ENCODE measurements at places on chromosomes 7 and 10.
A peak's percentile ranks its signal among the peaks of the same experiment; 100 is the strongest.

- DNase-seq = no peak
Observed at GRCh38 chr10:14507176-14507575, 176.5 kb upstream of the FRMD4A start.

DNA sequence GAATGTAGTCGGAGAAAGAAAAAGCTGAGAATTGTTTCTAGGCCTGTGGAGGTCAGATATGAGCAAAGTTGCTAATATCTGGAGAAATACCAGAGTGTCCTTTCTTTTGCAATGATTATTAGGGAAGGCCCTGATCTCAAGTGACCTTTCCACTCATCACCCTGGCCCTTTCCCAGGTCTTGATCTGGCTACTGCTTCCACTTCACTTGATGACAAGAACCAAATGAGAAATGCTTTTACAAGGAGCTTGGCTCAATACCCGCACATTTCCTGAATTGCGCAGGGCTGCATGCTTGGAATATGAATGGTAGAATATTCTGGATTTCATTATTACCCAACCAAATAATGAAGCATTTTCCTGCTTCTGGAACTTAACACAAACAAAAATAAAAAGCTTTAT lies 104.6 kb downstream of the ITGB8 start:
- DNase-seq = no peak

DNA sequence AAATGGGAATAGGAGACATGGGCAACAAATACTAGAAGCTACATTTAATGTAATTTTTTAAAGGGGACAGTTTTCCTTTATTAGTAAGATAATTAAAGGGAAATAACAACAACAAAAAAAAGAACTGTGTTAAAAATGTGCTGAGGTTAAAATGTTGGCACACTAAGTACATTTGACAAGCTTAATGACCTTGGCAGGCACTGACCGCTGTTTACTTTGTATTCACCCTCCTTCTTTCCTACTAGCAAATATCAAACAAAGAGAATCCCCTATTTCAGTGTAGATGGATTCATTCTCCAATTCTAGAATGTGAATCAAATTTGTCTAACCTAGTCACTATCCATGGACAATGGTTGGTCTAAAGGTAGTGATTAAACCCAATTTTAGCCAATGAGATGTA lies 77.5 kb upstream of the TOMM7 start:
- DNase-seq = no peak

- no peak for DNase-seq
Observed at GRCh38 chr7:2720024-2720423, 32.0 kb downstream of the AMZ1 start.

GRCh38 chr7:69775231-69775771 lies 177.0 kb downstream of the AUTS2 start:
- DNase-seq = no peak

- no peak for DNase-seq
Observed at GRCh38 chr7:107212725-107213124, 43.9 kb downstream of the HBP1 start.

DNA sequence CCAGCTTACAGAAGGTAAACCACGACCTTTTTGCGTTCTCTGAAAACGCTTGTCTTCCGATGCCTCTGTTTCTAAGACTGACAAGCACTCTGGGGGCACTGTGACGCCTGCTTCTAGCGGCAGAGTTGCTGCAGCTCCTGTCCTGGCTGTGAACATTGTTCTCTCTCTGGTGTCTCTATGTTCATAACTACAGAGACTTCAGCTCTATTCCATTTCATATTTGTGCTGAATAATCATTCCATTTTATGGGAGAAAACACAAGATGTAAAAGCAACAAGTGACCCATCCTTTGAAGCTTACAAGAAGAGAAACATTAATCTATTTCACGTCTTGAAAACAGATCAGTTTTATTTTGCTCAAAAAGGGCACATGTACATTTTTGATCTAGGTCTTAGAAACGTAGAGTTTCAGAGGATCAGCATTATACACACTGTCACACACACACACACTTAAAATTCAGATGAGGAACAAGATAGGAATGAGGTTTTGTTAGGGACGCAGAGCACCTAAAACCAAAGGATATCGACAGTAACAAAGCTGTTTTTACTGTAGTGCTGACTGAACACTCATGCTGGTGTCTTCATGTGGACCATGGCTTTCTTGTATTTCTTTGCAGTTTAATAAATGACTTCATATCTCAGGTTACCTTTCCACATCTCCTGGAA lies 3.0 kb downstream of the IKZF1 start:
- peak; percentile 24 for DNase-seq

DNA sequence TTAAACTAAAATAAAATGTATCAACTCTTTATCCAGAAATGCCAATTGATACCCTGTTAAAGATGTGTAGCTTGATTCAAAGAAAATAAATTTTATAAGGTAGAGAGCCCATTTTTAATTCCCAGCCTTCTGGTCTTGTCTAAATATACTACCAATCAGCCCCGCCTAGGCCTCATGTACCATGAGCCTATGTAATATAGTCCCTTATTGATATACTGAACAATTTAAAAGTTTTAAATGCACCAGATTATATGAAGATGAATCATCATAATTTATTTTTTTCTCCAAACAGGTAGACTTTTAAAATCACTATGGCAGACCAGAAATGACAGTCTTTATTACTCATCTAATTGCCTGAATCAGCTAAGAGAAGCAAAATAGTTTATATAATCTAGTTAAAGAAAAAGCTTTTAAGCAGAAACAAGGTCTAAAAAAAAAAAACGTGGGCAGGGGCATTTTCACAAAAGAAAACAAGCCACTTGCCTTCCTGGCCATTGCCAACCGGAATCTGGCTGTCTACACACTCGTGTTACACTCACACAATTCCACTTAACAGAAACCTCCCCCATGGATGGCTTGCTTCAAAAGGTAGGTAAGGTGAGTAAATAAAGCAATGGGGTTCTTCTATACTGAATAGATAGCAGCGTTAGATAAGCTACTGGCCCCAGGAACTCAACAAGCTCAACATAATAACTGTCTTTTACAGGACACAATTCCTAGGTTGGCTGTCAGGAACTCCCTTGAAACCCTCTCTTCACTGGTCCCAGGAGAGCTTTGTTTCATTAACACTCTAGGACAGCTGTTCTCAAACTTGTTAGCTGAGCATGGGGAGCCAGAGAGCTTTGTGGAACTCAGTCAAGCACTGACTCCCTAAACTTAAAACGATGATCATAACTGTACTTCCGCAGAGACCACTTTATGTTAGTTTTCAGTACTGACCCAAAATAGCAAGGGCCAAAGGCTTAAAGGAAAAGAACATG lies 37.2 kb downstream of the RAPGEF5 start:
- DNase-seq = no peak

DNA sequence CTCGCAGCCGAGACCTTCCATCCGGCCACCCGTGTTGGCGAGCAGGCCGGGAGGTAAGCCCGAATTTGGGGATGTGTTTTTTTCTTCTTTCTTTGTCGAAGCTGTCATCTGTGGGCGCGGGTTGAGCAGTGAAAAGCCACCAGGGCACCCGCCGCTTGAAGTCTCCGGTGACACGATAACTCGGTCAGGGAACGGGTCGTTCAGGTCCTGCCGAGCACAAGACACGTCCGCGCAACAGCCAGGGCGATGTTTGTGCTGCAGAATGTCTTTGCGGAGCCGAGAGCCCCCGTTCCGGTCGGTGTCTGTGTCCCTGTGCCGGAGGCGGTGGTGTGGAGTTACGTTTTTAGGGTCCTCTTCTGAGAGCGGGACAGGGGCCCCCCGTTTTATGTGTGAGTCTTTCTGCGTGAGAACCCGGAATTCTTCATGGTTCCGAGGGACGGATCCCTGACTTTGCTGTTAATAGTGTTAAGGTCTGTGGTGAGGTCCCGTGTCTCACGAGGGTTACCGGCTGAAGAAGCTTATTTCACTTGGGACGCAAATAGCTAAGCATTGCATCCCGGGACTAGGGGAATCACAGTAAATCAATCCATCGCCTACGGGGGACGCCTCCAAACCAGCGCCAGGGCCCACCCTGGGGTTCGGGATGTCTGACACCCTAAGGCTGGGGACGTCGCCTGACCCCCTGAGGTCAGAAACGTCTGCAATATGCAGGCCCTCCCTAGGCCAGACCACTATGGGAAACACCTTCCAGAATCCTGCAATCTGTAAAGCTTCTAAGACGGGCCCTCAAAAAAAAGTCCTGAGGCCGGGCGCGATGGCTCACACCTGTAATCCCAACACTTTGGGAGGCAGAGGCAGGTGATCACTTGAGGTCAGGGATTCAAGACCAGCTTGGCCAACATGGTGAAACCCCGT lies 99.5 kb downstream of the ELFN1 start:
- DNase-seq = no peak

DNA sequence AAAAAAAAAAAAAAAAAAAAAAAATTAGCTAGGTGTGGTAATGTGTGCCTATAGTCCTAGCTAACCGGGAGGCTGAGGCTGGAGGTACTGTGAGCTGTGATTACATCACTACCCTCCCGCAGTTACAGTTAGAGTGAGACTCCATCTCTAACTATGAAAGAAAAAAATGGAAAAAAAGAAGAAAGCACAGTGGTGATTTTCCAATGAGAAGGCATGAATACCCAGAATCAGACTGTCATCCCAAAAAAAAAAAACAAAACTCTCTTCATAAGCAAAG lies 269.9 kb upstream of the MKLN1 start:
- no peak for DNase-seq

- peak; percentile 26 for DNase-seq
Observed at GRCh38 chr7:141889321-141889720, 26.9 kb upstream of the OR9A4 start.

DNA sequence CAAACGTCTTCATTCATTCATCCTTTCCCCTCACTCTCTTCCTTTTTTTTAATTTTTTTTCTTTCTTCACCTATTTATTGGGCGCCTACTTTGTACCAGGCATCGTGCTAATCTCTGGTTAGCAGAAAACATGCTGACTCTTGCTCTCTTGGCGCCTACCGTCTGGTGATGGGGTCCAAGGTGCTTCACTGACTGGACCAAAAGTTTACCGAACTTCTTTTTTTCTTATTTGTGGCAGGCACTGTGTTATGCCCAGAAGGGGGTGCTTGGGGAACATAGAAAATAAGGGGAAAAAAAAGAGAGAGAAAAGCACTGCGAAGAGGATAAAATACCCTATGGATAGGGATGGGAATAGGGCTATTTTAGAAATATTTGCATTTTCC lies 505 bp upstream of the FAM204A start:
- DNase-seq = no peak

DNA sequence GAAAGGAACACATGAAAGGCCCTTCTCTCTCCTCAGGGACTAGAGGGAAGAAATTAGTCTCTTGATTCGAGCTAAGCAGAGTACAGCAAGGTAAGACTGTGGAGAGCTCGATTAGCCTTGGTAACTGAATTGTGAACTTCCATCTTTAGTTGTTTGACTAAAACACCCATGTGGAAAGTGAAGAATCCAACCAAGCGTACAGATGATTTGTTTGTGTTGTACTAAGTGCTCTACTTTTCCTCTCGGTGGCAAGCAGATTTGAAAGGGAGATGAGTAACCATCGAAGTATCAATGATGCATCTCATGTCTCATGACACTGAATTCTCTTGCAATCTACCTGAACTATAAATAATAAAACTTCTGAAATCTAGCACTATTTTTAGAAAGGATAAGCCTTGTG lies 80.7 kb downstream of the FZD1 start:
- no peak for DNase-seq

- DNase-seq = no peak
Observed at GRCh38 chr7:115707258-115708012, 323.1 kb downstream of the TFEC start.

DNA sequence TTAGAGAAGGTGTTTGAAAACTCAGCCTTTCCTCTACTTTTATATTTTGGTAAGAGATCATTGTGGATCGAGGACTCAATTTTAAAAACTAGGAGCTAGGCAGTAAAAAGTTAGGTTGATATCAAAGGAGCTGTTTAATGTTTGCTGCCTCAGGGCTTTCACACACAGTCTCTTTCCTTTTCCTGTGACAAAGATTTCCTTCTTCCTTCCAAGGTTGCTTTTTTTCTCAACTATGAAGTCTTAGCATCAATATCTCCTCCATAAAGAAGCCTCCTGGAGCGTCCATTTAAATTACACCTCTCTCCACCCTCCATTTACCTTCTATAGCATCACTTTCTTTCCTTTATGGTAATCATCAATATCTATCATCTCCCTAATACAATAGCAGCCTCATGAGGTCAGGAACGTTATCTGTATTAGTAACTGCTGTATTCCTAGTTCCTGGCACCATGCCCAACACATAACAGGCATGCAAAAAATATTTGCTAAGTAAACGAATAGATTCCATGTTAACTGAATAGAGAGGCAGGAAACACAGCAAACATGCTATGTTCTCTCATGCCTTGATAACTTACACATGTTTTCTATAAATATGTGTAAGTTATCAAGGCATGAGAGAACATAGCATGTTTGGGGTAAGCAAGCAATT lies 48.5 kb downstream of the GNAT3 start:
- DNase-seq = no peak

DNA sequence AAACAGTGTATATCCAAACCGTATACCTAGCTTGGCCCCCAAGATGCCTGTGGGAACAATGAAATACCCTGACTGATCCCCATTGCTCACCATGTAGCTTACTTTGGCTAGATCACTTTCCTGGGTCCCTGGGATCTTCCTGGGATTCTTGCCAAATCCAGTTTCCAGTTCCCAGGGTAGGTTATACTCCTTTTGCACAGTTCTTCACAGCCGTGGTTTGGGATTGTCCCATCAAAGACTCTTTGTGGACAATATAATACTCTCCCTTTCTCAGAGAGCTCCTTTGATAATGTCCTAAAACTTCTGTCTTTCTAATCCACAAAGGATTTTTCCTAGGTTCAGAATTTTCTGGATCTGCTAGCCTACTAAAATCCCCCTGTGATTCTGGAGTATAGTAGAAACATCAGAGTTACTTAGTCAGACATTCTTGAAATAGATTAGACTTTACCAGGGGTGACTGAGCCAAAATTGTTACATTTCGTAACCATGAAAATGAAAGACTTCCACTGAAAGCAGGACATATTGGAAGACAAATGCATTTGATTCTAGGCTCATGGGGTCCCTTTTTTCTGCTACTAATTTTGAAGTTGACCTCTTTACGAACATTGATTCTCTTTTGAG lies 388.3 kb upstream of the ETV1 start:
- no peak for DNase-seq

DNA sequence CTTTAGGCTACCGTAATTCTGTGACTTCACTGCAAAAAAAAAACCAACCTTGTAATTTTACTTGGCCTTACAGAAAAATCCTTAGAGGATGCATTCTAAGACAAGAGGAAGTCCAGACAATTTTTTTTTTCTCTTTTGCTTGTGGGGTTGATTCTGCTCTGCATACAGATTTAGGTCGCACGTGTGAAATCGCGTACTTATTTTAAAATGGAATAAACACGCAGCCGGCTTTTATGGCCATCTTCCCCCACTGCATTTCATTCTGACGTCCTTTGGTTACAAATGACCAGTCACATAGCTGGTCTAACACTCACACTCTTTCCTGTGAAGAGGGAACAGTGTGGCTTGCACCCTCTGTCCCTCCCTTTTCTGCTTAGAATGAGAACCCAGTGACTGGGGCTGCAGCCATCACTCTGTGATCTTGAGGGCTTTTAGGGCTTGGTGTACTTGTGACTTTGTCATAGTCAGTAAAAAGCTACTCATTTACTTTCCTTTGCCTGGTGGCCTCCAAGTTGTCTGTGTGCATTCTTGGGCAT lies 63.6 kb upstream of the CARD11 start:
- no peak for DNase-seq

GRCh38 chr7:7051206-7051877 lies 131.0 kb upstream of the C1GALT1 start:
- DNase-seq = peak; percentile 8
